ENCODE measurements at places on chromosomes 5 and 9. TPM values are rescaled to one million over a fixed set of nuclear protein-coding genes. Genes with fewer than 3 reads are reported as not detected.

DNA sequence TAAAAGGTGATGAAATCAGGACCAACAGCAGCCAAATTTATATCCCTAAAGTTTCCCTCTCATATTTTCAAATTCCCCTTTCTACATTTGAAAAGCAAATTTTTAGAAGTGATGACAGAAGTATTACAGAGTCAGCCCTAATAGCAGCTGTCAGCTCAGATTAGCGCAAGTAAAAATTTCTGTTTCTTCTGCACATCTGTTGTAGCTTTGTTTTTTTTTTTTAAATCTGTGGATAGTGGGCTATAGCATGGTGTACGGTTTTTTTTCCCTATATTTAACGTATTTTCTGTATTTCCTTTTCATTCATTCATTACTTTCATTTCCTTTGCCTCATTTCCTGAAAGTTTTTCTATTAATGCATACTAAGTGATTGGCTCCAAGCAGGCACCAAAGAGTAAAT, 99.1 kb downstream of the MACIR start:
- no peak for DNase-seq

- no peak for DNase-seq
Observed at GRCh38 chr5:176712546-176713304, 65.4 kb downstream of the TSPAN17 start.

DNA sequence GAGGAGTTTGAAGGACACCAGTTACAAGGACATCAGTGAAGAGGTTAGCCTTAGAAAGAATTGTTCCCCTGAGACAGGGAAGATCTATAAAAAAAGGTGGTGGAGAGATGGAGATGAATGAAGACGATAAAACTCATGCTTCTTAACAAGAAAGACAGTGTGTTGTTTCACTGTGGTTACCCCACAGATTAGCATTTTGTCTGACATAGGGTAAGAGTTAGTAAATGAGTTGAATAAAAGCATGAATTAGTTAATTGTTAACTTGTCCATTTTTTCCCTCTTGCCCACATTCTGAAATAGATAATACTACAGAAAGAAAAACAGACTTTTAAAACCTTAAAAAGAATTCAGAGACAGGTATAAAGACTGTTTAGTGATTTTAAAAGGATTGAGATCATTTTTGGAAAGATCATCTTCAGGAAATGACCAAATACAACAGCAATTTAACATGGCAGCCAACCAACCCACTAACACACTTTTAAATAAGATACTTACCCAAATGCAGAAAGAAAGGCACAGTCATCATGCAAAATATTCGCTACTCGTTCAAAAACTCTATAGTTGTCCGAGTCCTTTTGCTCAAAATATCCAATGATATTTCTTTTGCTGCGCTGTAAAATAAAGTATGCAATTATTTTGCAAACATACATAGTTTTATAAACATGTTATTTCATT, 78.5 kb downstream of the ERP44 start:
- no peak for DNase-seq

DNA sequence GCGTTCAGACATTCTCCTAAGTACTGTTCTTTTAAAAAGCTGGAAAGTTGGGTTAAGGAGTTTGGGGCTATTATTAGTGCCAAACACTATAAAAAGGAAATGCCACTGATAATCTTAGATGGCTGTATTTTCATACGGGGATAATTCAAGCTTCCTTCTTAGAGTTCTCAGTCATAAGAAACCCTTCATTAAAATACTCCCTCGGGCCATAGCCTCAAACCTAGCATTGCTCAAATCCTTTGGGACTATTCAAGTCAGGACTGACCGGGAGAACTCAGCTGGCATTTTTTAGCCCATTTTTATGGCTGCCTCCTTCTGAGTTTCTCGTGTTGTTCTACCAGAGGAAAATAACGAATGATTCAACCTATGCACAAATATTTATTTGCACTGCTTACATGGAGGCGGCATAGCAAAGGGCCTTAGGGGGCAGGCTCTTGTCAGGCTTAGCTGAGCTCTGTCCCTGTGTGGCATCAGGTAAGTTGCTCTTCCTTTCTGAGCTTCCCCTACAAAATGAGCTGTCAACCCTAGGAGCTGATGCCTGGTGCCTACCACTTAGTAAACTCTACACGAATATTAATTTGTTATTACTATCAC, 33.5 kb upstream of the ADAM19 start:
- no peak for DNase-seq

LYRM7 gene
- 15.1 TPM for polyA plus RNA-seq

DNA sequence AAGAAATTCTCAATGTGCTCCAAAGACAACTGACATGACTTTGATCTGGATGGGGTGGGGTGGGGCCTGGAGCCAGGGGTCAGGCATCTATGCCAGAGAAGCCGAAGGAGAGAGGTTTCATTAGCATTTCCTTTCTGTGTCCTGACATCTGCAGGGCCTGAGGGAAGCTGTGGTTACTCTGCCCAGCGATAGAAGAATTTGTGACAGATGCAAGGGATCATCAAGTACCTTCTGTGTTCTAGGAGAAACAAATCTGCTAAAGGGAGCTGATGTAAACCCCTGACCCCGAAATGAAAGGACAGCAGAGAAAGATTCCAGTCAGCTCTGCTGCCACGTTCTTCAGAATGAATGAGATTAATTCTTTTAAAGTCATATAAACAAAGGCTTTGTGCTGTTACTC, 335.7 kb downstream of the PRELID2 start:
- DNase-seq = no peak

CSF1R gene
- 54.8 TPM for polyA plus RNA-seq

DNA sequence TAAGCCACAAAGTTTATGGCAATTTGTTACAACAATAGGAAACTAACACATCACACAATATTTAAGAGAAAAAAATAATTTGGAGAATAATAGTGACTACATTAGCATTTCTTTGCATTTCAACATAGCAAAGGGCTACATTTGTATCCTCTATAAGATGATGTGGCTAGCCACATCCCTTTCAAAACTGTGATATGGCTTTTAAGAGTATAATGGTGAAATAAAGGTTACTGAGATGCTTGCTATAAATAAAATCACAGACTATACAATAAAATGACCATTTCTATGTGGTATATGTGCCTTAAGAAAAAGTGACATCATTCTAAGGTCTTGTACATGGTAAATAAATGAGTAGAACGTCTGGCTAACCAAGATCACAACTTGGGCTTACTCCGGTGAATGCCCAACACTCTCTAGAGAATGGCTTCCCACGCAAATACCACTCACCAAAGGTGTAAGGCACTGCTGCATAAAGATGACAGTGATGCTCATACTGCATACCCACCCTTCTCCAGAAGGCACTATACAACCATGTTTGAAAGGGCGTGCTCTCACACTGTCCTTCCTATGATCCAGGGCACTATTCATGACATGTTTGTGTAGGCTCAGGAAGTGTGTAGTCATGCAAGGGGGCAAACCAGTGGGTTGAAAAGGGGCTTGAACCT, 286.5 kb downstream of the MLLT3 start:
- no peak for DNase-seq
